ENCODE measurements at places on chromosomes 3 and 15.

DNA sequence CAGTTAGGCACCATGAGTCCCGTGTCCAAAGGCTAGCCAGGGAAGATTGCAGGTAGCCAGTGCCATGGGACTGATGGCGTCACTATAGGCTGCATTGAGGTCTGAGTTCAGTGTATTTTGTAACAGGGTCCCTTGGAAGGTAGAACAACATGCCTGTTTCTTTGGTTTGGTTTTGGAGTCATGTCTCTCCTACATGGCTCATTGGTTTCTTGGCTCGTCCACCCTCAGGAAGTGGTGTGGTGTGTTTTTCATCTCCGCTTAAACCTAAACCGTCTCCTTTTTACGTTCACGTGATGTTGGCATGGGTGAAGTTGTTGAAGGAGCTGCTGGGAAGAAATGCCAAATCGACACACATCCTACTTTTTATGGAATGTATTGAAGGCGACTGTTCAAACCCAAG lies 71.6 kb downstream of the FLNB start:
- DNase-seq: no peak

- DNase-seq: no peak
Observed at GRCh38 chr3:42612928-42613327, 12.4 kb downstream of the NKTR start.

DNA sequence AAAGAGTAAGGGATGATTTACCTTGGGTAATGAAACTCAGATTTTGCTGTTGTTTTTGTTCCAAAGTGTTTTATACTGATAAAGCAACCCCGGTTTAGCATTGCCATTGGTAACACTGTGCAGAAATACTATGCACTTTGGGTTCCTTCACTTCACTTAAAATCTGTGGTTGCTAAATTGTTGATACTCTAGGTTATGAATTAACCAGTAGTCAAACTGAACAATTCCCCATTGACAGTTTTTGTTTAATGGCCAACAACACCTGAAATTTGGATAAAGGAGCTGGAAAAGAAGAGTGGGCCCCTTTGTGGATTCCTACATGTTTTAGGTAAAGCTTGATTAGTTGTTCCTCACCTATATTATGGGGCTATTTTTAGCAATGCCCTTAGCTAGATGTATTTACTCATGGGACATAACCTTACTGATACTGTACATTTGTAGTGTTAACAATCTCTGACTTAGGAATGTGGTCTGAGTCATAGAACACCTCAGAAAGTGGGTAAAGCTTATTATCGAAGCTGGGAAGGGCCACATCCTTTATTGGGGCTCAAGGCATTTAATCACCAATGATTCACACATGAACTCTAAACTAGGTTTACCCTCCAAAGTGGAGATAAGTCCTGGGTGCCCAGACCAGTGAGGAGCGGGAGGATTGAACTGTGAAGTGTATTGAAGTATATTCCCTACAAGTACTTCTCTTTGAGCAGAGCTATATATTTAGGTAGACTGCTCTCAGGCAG lies 29.5 kb upstream of the THRB start:
- no peak for DNase-seq

GRCh38 chr3:4837374-4837930 lies 141.8 kb upstream of the BHLHE40 start:
- DNase-seq: no peak

DNA sequence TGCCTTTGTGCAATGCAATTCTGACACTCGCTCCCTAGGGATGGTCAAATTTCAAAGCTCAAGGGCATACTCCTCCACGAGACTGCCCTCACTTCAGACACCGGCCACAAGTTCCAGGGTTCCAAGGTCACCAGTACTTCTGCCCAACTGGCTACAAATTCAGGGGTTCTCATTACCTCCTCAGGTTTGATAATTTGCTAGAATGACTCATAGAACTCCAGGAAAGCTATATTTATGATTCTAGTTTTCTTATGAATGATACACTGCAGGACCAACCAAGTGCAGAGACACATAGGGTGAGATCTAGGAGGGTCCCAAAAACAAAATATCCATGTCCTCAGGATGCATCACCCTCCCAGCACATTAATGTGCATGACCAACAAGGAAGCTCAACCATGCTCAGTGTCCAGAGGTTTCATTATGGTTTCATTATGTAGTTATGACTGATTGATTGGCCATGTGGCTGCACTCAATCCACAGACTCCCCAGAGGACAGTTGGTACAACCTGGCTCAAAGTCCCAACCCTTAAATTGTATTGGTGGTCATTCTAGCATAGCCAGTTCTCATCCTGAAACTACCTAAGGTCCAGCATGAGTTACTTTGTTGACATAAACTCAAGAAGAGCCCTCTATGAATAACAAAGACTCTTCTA lies 170.4 kb upstream of the LRRN1 start:
- no peak for DNase-seq

- no peak for DNase-seq
Observed at GRCh38 chr15:66008940-66009562, 139.8 kb downstream of the RAB11A start.

DNA sequence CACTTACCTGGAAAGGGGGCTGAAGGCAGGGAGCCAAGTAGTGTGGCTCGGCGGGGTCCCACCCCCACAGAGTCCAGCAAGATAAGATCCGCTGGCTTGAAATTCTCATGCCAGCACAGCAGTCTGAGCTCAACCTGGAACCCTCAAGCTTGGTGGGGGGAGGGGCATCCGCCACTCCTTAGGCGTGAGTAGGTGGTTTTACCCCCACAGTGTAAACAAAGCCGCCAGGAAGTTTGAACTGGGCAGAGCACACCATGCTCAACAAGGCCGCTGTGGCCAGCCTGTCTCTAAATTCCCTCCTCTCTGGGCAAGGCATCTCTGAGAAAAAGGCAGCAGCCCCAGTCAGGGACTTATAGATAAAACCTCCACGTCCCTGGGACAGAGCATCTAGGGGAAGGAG lies 156.3 kb downstream of the KBTBD8 start:
- no peak for DNase-seq

Data from activated CD8-positive, alpha-beta T cell treated with anti-CD3 and anti-CD28 coated beads for 36 hours (primary cell).